NCI-H69 (cell line): ENCODE measurements at places on chromosomes 16 and 17.

GRCh38 chr16:52501746-52502145 is 45.2 kb downstream of the TOX3 start:
- no peak for DNase-seq

DNA sequence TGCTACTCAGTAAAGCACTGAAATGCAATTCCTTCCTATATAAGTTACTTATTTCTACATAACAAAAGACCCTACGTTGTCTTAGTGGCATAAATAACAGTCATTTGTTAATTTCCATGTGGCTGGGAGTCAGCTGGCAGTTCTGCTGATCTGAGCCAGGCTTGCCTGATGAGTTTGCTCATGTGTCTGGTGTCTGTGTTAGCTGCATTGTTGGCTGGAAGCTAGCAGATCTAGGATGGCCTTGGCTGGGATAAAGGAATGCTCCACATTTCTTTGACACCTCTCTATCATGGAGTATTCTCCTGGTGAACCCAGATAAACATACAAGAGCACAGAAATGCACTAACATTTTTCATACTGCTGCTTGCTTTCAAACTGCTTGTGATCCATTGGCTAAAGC is 264.4 kb upstream of the MON1B start:
- DNase-seq: no peak

GRCh38 chr17:41547921-41548843 is 20.1 kb upstream of the KRT19 start:
- peak; percentile 82 for DNase-seq

- DNase-seq: no peak
Observed at GRCh38 chr17:1270210-1271029, at the start of gene BHLHA9. TSS of gene BHLHA9 (plus strand) at chr17:1270444. CDS start at chr17:1270564, 120 bp downstream.

- no peak for DNase-seq
Observed at GRCh38 chr17:7833011-7833794, 814 bp upstream of the KDM6B start.

DNA sequence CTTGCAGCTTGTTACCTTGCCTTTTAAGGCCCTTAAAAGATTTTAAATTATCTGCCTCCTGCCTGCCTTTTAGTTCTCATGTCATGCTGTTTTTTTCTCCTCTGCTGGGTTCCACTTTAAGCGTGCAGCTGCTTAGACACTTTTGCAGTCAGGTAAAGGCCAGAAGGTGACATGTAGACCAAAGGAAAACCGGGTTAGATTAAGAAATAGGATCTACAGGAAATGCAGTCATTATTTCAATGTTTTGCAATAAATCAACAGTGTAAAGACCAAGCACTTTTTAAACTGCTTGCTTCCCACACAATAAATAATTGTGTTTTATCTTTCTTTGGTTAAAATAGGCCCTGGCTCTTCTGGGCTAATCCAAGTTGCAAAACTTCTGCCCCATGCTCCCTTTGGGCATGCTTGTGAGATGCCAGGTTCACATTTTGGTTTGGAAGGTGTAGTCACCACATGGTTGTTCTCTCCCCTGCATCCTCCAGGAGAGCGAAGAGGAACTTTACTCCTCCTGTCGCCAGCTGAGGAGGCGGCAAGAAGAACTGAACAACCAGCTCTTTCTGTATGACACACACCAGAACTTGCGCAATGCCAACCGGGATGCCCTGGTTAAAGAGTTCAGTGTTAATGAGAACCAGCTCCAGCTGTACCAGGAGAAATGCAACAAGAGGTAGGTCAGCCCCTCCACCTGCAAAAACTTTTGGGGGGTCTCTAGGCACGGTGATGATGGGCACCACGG is 54.9 kb downstream of the SDR42E1 start:
- no peak for DNase-seq

GRCh38 chr16:27476240-27476639 is 73.5 kb downstream of the GTF3C1 start:
- DNase-seq: no peak

GRCh38 chr17:38749223-38750043 is 1.3 kb upstream of the PCGF2 start:
- DNase-seq: peak; percentile 92

DNA sequence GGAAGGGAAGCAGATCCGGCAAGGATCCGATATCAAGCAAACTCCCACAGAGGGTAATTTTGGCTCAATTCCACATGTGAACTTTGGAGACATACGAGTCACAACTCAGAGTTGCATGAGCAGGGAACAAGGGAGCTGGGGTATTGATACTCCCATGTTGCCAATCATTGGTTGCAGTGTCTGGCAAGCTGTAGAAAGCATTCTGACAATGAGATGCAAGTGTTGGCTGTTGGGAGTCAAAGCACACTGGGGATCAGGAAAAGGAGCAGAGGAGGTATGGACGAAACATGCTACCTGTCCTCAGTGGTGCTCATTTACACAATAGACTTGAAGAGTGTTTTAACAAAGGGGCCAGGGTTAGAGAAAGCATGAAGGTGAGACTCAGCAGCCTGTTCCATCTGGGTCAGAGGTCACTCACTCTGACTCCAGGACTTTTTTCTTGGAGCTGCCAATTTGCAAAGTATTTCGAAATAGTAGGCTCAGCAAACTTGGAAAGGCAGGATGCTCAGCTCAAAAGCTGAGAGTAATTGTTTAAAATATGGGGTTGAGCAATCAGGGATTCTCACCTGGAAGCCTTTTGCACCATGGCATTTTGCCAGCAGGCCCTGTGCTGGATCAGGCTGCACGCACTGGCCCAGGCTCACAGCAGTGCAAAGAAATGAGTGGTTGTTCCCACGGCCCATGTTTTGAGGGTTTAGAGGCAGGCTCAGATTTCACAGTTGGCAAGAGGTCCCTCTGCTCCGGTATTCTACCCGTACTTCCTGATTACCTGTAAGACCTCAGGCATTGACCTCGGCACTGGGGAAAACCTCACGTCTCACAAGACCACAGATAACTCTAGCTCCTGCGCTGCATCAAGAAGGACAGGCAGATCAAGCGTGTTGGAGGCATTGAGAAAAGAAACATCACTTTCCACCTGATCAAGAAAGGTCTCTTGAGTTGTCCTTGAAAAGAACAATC is 17.6 kb upstream of the NKD1 start:
- DNase-seq: peak; percentile 28

GRCh38 chr17:77719806-77720205 is 238.7 kb upstream of the TNRC6C start:
- DNase-seq: no peak

GRCh38 chr17:42441371-42442195 is 17.1 kb upstream of the ATP6V0A1 start:
- no peak for DNase-seq

DNA sequence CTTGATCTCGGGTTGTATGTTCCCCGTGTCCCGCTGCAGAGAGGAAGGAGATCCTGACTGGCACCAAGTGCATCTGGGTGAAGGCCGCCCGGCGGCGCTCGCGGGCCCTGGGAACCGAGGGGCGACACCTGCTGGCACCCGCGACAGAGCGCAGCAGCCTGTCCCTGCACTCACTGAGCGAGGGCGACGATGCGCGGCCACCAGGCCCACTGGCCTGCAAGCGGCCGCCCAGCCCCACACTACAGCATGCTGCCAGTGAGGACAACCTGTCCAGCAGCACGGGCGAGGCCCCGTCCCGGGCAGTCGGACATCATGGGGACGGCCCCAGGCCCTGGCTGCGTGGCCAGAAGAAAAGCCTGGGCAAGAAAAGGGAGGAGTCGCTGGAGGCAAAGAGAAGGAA is 7.5 kb downstream of the BTBD17 start:
- DNase-seq: no peak

- no peak for DNase-seq
Observed at GRCh38 chr17:45997166-45997565, 1.9 kb upstream of the STH start.

- DNase-seq: peak; percentile 18
Observed at GRCh38 chr17:69448431-69449102, 34.1 kb downstream of the MAP2K6 start.

- no peak for DNase-seq
Observed at GRCh38 chr16:702341-702740, 3.3 kb downstream of the FBXL16 start.

DNA sequence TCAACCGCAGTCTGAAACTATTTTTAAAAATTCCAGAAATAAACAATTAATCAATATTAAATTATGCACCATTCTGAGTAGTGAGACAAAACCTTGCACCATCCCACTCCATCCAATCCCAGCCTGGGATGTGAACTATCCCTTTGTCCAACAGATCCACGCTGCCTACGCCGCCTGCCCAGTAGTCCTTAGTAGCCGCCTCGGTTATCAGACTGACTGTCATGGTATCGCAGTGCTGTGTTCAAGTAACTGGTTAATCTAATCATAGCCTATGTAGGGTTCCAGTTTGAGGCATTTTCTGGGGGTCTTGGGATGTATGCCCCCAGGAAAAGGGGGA is 437.7 kb downstream of the HS3ST3B1 start:
- no peak for DNase-seq

GRCh38 chr16:19528666-19529065 is 4.9 kb downstream of the CCP110 start:
- DNase-seq: no peak

DNA sequence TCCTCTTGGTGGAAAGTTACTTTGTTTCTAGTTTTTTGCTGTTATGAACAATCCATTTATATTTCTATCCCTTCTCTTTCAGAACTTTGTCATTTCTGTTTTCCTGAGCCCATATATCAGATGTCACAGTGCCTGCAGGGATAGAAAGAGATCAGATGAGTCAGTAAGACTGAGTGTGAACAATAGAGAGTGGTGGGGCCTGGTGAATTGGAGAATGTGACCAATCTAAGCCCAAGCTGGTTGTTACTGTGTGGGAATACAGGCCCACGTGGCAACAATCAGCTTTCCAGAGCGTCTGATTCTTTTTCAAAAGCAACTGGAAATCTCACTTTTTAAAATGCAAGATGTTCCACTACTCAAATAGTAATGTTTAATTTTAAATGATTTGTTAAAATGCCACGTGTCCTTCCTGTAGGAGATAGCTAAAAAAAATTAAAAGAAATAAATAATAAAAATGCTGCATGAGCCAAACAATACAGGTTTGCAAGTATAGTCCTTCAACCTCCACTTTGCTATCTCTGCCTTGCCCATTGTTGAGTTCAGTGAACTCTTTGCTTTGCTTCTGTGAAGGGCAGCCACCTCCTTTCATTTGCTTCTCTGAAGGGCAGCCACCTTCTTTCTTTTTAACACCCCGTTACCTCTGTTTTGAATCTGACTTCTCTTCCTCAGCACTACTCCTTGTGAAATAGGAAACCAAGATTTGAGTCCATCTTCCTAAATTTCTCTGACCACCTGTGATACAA is 9.6 kb downstream of the DCTN5 start:
- DNase-seq: no peak

GRCh38 chr17:11997972-11998233 is 628 bp upstream of the ZNF18 start:
- no peak for DNase-seq

GRCh38 chr17:2563543-2563942 is 29.9 kb upstream of the PAFAH1B1 start:
- no peak for DNase-seq

GRCh38 chr17:55702150-55702549 is 20.5 kb downstream of the TMEM100 start:
- DNase-seq: no peak

DNA sequence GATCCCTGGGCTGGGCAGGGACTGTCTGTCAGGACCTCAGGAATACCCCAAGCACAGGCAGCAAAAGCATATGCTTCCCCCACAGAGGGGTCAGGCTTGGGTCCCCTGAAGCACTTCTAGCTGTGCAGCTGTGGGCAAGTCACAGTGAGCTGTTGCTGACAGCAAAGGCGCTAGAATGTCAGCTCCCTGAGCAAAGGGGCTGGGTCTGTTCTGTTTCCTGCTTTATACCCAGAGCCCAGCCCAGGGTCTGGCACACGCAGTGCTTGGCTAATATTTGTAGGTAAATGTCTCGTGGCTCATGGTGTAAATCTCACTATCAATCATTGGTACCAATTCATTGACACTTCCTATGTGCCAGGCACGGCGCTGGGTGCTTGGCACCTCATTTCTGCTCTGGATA is 16.6 kb upstream of the MPRIP start:
- DNase-seq: peak; percentile 16

DNA sequence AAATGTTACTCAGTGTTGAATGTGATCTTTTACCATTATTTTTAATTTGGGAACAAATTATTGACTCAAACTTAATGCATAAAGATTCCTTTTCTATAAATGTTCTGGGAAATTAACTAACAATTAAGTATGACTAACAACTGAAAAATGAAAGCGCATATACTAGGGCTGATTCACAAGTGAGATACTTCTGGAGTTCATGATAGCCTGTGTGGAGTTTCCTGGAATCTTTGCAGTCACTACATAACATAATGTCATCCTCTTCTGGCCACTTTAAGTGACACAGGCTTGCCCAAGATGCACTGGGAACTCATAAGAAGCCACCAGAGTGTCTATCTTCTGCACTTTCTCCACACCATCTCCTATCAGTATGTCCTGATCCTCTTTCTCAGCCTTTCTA is 450.3 kb upstream of the CDH11 start:
- no peak for DNase-seq

DNA sequence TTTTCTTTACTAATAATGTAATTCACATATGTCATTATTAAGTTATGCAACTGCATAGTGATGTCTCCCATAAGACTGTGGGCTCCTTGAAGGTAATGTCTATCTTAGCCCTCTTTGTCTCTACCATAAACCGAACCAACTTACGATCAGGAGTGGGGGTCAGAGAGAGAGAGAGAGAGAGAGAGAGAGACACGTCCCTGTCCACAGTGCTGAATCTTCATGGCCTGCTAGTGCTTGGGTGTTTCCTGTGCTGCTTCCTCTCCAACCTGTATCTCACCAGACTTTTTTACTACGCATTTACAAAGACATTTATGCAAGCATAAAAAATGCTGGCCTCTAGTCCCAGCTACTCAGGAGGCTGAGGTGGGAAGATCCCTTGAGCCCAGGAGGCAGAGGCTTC is 52.2 kb upstream of the HAPSTR1 start:
- no peak for DNase-seq

GRCh38 chr17:57084361-57084801 is 665 bp upstream of the AKAP1 start:
- no peak for DNase-seq

- DNase-seq: no peak
Observed at GRCh38 chr16:57960826-57961472, 10.0 kb downstream of the CNGB1 start.
